Frontal cortex (tissue), 4 donors: ENCODE measurements at places on chromosomes 7 and 10.
A peak's percentile ranks its signal among the peaks of the same experiment; 100 is the strongest.

GRCh38 chr10:122342293-122343134 lies 32.0 kb upstream of the PLEKHA1 start:
- DNase-seq = peak; percentile 21

DNA sequence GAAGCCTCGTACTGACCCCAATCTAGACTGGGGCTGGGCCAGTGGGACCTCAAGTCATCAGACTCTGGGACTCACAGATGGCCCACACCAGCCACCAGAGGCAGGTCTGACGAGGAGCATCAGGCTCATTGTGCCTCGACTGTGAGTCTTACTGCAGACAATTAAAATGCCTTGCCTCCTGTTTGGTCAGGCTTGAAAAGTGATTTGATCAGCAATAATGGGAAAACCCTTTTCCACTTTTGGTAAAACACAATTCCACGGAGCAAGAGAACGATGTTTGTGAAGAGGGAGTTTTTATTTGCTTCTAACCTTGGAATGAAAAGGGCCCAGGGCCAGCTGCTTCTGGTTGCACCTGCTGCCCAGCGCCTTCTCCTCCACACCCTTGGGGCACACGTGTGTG lies 43.9 kb downstream of the C10orf143 start:
- DNase-seq = no peak

DNA sequence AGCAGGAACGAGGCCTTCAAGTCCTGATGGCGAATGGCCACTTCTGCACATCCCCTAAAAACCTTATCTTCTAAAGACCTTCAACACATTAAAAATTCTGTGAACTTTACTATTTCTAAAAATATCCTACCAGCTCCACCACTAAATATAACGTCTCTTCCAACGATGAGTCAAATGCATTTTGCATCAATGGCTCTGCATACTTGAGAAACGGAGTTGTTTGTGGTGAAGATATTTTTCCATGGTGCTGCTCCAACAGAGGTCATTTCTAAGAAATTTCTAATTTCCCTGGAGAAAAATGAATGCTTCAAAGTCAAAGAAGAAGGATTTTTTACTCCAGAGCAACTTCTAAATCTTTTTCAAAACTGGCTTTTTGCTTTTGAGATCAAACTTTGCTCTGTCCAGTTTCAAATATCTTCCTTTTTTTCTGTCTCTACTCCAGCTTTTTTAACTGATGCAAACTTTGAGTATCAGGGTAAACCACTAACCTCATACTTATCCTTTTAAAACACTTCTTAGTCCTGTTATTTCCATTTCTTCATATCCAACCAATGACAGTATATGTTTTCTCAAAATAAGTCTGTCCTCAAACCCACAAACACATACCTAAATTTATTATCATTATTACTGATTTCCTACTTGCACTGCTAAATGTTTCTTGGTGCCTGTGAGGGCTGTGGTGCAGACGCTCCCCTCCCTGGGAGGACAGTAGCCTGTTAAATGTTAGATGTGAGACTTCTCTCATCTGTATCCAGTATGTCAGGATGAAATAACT lies 258.1 kb downstream of the KLF6 start:
- DNase-seq = no peak

- no peak for DNase-seq
Measured at GRCh38 chr10:102449321-102450123, 1.8 kb downstream of the C10orf95 start.

GRCh38 chr10:120782336-120782735 lies 68.8 kb upstream of the WDR11 start:
- no peak for DNase-seq

- no peak for DNase-seq
Measured at GRCh38 chr10:124738441-124738840, 5.7 kb downstream of the FAM53B start.

DNA sequence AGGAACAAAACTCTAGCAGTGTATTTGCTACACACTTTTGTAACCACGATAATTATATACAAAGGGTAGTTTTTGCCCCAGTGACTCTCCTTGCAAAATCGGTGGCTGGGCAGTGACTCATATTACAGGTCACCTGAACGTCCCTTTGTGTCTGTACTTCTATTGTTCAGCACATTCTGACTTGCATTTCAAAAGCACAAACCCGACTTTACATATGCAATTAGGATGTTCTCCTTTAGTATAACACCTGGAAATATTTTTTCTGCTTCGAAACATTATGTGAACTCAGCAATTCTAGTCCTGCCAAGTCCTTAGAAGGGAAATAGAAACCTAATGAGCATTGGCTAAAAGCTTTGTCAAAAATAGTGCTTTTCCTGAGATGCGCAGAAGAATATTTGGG lies 6.0 kb downstream of the PRR15 start:
- no peak for DNase-seq

DNA sequence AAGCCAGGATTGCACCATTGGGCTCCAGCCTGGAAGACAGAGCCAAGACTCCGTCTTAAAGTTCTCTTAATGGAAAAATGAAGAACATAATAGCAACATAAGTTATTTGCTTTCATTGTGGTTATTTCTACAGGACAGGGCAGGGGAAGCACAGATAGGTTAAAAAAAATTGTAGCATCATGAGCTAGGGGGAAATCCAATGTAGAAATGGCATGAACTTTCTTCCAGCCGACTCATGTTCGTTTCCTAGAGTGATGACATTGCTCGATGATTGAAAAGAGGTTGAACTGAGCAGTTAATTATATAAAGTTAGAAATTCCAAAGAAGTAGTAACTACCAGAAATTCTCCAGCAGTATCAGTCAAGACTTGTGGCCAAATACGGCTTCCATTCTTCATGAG lies 64.9 kb downstream of the DAGLB start:
- no peak for DNase-seq

DNA sequence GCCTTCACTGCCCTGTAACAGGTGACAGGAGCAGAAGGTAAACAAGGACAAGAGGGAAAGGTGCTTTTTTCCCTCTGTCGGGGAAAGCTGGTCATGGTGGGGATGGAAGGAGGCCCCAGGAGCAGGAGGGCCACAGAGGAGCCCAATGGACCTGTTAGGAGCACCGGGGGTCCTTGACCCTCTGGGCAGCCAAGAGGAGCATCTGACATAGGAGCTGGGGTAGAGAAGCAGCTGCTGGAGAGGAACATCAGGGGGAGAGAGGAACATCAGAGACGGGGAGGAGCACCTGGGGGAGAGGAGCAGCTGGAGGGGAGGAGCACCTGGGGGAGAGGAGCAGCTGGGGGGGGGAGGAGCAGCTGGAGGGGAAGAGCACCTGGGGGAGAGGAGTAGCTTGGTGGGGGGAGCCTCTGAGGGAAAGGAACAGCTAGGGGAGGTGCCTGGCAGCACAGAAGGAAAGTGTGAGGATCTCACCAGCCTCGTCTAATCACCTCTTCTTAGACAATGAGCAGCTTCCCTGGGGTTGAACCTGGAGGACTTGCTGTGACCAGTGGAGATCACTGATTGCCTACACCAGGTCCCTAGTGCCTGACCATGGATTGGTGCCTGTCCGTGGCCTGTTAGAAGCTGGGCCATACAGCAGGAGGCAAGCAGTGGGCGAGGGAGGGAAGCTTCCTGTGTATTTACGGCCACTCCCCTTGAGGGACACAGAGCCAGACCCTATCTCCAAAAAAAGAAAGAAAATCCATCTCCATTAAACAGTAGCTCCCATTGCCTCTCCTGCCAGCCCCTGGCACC lies 37.6 kb downstream of the JAKMIP3 start:
- DNase-seq = no peak

DNA sequence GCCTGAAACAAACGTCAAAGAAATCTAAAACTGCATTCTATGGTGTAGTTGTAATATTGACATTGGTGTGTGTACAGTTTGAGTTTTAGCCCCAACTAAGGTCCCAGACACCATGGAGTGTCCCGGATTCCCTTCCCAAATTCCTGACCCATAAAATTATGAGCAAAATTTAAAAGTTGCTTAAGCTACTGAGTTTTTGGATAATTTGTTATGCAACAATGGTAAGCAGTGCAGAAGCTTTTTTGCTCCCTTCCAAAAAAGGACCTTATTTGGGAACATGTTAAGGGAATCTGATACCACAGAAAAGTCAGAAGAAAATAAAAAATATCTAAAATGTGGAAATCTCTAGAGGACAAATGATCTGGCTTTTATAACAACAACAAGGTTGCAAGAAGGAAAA lies 63.3 kb upstream of the KMT2E start:
- DNase-seq = no peak

GRCh38 chr7:34438436-34438835 lies 219.6 kb upstream of the NPSR1 start:
- no peak for DNase-seq
